ENCODE measurements at places on chromosomes 16 and 17.
A peak's percentile ranks its signal among the peaks of the same experiment; 100 is the strongest.

- DNase-seq, result peak; percentile 66
Observed at GRCh38 chr17:68182940-68183551, 64.8 kb upstream of the AMZ2 start.

DNA sequence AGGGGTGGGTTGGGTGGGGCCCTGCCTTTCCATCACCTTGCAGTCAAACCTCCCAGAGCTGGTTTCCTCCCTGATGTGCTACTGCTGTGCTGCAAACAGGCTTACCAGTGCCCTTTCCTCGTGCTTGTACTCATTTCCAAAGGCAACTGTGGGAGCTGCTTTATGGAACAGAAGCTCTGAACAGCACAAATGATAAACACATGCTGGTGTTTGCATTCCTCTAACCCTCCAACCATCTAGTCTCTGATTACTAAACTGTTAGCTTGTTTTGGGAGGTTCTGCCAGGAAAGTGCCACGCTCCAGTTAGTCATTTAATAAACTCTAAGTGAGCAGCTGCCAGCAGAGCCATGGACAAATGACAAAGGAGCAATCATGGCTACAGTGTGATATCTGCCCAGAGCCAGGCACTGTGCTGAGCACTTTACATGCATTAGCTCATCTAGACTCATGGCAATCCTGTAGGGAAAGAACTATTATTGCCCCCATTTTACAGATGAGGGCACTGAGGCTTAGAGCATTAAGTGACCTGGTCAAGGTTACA, 110.4 kb downstream of the VAT1L start:
- DNase-seq, result no peak

DNA sequence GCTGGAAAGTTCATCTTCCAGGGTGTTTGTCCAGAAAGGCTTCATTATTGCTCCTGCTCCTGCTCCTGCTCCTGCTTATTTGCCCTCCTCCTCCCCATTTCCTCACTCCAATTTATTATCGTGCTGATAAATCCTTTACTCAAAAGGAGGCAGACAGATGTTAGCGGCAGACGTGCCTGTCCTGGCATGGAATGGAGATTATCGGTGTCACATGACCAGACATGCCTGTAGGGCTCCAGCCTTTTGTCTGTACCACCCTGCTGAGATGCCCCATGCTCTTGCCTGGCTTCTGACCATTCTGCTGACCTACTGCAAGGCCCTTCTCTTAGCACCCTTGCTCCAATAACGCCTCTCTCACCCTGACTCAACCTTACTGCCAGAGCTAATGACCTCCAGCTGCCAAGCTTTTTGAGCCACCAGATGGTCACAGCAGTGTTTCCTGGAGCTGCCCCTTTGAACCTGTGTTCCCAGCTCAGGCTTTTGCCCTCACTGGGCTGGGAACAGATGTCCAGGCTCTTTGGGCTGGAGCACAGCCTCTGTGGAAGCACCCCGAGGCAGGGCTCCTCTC, 12.8 kb downstream of the DNAH9 start:
- no peak for DNase-seq

DNA sequence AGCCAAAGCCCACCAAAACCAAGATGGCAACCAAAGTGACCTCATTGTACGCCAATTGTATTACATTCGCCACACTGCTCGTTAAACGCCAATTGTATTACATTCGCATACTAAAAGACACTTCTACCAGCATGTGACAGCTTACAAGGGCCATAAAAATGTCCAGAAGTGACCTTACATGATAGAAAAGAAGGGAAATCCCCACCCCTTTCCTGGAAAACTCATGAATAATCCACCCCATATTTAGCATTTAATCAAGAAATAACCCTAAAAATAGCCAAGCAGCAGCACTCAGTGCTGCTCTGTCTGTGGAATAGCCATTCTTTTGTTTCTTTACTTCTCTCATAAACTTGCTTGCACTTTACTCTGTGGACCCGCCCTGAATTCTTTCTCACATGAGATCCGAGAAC, 25.7 kb downstream of the PSMD7 start:
- DNase-seq, result no peak

DNA sequence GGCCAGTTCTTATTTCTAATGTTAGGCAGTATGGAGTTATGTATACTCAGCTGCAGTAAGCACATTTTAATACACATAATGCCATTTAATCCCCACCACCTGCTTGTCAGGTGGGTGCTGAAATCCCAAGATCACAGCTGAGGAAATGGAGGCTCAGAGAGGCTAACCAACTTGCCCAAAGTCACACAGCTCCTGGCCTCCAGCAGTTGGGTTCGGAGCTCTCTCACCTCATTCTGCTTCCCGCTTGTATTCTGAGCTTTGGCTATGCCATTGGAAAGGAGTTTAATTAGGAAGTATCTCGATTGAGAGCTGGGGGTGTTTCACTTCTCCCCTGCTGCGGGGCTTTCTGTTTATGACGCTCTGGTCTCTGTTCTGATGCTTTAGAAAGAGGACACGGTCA, 72.6 kb upstream of the CACNG5 start:
- DNase-seq, result no peak

DNA sequence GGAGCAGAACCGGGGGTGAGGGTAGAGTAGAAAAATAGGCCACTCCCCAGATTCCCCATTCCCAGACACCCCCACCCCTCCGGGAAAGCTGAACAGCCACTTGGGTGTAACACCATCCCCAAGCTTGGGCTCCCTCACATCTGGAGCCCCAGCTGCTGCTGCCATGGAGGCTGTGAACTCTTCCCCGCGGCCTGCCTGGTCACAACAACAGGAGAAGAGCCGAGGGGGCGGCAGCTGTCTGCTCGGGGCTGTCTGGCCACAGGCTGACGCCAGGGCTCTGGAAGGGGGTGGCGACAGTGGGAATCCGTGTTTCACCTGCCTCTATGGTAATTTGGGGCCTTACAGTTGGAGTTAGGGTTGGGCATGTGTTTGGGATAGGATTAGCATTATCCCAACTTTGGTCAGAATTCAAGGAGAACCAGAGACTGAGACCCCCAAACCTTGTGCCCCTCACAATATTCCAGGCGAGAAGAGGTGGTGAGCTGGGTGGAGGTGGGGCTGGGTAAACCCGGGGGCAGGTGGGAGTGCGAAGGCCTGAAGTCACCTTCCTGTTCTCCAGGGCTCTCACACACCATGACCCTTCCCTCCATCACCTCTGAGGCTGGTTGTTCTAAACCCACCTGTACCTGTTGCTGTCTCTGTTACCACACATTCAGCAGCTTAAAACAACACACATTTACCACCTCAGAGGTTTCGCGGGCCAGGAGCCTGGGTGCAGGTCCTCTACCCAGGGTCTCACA, 29.7 kb upstream of the NXPH3 start:
- no peak for DNase-seq

DNA sequence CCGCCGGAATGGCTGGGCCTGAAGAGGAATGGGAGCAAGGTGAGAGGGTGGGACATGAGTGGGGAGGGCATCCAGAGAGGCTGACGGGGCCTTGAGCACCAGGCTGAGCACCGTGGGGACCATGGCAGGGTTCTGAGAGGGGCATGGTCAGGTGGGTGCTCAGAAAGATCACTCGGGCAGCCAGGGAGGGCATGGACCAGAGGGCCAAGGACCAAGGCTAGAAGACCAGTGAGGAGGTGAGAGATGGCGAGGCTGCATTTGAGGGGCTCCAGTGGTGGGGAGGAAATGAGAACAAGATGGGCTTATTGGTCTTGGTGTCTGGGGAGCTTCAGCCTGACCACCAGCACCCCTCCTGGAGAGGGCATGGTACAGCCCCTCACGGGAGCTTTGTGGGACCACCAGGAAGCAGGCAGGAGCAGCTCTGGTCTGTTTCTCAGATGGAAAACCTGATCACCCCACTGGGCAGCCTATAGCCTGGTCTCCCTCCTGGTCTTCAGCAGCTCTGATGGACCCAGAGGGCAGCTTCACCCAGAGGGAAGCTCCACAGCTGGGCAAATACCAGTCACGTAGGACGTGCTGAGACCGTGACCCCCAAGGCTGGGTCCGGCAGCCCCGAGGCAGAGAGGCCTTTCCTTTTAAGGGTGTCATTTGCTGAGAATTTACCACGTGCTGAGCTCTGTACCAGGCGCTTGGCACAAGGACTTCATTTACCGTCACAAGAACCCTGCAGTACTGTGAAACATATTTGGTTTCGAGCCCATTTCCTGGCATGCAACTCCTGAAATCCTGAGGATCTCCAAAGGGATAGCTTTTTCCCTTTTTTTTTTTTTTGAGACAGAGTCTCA, 11.4 kb upstream of the NCBP3 start:
- DNase-seq, result no peak

GRCh38 chr16:53757971-53758609, 54.1 kb downstream of the FTO start:
- DNase-seq, result no peak

- no peak for DNase-seq
Observed at GRCh38 chr17:21470861-21471260, 94.7 kb downstream of the KCNJ12 start.

GRCh38 chr17:57468932-57469775, 212.8 kb downstream of the MSI2 start:
- DNase-seq, result no peak

DNA sequence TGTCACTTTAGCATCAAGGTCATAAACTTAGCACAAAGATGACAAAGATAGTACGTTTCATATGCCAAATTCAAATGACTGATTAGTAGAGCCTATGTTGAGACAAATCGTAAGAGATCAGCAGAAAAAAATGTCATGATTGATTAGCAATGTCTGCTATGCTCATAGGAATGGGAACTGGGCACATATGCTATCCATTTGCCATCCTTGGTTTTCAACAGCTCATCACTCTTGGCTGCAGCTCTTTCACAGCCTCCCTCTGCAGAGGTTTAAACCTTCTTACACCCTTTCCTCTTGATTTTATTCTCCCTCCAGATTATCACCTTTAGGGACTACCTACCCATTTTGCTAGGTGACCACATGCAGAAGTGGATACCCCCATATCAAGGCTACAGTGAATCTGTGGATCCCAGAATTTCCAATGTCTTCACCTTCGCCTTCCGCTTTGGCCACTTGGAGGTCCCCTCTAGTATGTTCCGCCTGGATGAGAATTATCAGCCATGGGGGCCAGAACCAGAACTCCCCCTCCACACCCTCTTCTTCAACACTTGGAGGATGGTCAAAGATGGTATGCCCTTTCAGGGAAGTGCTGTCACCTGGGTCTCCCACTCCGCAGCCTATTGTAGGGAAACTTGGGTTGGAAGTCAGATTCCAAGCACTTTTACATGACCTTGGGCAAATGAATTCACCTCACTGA, 16.2 kb downstream of the MPO start:
- DNase-seq, result no peak

DNA sequence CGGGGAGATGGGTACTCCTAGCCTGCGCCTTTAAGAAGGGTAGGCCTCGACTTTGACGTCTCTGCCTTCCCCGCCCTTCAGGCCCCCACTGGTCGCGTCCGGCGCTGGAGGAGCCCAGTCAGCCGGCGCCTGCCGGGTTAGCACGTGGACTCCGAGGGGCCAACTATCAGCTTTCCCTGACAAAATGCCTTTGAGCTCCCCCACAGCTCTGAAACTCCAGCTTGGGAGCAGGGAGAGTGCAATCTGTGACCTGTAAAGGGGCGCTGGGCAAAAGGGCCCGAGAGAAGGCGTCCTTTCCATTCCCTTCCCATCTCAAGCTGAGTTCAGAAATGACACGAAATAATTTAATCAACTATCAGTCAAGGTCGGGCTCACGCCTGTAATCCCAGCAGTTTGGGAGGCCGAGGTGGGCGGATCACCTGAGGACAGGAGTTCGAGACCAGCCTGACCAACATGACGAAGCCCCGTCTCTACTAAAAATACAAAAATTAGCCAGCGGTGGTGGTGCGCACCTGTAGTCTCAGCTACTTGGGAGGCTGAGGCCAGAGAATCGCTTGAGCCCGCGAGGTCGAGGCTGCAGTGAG, 2.3 kb upstream of the SLC25A39 start:
- peak; percentile 91 for DNase-seq

DNA sequence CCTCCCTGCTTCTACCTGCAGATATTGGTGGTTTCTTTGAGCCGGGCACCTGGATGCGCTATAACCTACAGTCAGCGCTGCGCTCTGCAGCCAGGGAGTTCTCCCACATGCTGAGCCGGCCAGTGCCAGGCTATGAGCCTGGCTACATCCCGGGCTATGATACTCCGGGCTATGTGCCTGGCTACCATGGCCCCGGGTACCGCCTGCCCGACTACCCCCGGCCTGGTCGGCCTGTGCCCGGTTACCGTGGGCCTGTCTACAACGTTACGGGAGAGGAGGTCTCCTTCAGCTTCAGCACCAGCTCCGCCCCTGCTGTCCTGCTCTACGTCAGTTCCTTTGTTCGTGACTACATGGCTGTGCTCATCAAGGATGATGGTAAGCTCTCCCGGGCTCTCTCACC, 13.2 kb downstream of the CNTNAP1 start:
- DNase-seq, result no peak

- DNase-seq, result no peak
Observed at GRCh38 chr17:79171188-79171587, 96.6 kb downstream of the ENGASE start.

- no peak for DNase-seq
Observed at GRCh38 chr17:46197530-46197929, 4.3 kb upstream of the KANSL1 start.

DNA sequence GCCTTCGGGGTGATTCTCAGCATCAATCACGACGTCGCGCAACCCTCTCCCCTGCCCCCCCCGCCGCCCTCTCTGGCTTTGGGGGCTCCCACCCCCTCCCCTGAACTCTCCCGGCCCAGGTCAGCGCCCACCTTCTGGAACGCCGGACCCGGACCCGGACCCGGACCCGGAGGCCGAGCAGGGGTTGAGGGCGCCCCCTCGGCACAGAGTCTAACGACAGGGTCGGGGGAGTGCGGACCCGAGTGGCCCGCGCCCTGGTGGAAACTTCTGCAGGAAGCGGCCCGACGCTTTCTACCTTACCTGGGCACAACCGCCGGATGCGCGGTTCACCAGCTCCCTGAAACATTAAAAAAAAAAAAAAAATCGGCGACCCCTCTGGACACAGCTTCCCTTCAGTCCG, 16.2 kb downstream of the SALL1 start:
- no peak for DNase-seq

GRCh38 chr17:35531160-35531559, 6.3 kb downstream of the SLFN12L start:
- no peak for DNase-seq

DNA sequence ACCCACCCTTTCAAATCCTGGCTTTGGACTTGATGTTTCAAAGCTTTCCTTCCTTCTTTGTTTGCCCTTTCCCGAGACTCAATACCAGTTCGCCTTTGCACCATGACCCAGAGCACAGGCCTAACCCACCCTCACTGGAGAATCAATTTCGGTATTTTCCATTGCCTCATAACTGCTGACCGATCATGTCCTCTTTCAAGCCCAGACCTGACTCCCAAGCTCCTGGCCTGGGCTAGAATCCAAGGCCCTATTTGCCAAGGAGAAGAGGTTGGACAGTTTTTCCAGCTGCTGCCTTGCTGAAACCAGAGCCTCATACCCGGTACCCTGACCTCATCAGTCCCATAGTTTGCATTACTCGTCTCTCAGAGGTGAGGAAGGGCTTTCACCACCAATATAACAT, 35.3 kb upstream of the HELZ start:
- no peak for DNase-seq

GRCh38 chr16:27152801-27153200, 50.5 kb upstream of the KDM8 start:
- DNase-seq, result no peak
